NCI-H1694 treated with DMSO at 0.1 percent for 48 hours (cell line): ENCODE measurements at places on chromosomes 4 and X.
A peak's percentile ranks its signal among the peaks of the same experiment; 100 is the strongest.

DNA sequence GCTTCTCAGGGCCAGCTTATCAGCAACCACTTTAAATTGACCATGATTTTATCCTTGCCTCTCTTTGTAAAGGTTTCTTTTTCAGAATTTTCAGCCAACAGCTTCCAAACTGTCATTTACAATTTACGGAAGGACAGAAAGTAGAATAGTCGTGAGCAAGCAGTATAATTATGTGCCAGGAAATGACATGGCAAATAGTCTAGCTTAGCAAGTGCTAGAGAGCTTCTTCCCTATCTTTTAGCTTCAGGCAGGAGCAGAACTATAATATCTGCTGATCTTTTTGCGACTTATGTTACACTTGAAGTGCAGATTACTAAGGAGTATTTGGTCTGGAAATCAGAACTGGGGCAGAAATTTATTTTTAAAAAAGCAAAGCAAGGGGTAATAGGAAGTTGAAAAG lies 123.0 kb upstream of the AP1S2 start:
- no peak for DNase-seq

DNA sequence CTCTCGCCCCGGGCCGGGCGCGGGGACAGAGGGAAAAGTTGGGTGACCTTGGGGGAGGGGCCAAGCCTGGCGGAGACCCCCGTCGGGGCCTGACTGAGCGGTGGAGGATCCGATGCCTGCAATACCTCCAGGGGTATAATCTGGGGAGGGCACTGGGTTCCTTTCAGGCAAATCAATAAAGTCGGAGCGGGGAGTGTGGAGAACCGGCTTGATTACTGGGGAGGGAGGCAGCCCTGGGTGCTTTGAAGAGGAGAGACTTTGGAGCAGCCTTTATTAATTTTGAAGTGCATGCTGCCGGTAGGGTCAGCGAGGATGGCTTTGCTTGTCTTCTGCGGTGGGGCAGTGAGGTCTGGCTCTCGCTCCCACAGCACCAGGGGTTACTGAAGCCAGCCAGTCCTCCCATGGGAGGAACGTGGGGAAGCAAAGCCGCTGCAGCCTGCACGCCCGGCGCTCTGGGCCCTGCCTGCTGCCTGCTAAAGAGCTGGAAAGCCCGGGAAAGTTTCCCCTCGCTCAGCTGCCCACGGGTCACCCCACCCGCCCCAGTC lies 403 bp upstream of the LGI2 start:
- DNase-seq, result no peak

GRCh38 chrX:40104630-40104984 lies 6.8 kb upstream of the BCOR start:
- DNase-seq, result no peak

- DNase-seq, result no peak
Observed at GRCh38 chrX:57380026-57380796, 93.7 kb downstream of the FAAH2 start.

DNA sequence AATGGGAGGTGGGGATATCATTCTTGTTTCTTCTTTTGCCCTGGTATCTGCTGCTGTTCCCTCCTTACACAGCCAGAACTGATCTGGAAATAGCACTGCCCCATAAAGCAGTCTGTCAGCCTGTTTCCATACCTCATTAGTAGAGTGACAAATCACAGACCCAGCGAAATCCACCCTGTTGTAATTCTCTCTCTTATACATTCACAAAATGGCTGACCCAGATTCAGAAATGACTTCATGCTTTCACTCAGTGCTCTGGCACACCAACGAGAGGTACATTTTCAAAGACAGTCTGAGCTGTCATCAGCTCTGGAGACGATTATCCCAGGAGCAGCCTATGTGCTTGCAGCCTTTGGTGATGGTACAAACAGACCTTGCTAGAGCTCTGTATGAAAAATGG lies 164.6 kb downstream of the AFF2 start:
- DNase-seq, result no peak

DNA sequence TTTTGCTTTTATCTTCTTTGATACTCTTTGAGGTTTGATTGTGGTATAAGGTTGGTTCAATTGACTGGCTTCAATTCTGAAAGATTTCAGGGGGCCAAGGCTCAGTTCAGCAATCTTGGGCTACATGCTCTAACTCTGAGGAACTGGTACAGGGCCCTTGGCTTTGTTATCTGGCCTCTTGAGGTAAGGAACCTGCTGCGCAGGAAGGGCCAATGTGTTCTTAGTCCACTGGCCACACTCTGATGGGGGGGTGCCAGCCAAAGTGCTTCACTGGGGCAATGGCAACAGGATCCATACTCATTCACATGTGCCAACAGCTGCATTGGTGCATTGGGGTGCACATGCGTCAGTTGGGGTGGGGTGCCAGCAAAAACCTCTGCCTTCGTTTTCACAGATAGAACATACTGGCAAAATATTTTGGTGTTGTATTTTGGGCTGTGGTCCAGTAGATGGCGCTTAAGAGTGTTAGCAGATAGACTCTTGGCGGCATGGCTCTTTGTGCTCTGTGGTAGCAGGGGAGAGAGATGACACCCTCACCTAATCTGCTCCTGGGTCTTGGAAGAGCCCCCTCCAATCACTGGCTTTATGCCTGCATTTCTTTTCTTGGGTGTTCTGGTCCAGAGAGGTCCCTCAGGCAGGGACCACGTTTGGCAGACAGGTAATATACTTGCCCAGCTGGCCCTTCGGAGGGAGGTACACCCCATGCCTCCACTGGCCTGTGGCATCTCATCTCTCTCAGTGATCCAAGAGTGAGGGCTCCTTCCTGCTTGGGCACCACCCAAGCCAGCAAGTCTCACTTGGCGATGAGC lies 42.9 kb downstream of the NDST3 start:
- DNase-seq, result no peak

- no peak for DNase-seq
Observed at GRCh38 chr4:109472343-109472761, 38.7 kb downstream of the SEC24B start.

DNA sequence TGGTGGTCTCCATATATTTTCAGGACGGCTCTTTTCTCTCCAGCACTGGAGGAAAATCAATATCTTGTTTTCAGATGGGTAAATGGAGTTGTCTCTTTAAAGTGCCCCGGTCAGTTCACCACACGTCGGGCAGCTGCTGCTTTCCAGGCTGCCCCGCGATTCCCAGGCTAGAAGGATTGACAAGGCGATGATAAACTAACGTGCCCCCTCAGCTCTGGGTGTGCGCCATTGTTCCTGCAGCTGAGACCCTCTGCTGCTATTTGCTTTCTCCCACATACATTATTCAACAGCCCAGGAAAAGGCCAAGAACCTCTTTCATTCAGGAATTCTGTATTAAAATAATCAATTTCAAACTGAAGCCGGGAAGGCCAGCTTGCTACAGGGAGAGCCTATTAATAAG lies 254.5 kb downstream of the SOX3 start:
- DNase-seq, result no peak

GRCh38 chr4:67162690-67163089 lies 382.6 kb downstream of the CENPC start:
- DNase-seq, result no peak

DNA sequence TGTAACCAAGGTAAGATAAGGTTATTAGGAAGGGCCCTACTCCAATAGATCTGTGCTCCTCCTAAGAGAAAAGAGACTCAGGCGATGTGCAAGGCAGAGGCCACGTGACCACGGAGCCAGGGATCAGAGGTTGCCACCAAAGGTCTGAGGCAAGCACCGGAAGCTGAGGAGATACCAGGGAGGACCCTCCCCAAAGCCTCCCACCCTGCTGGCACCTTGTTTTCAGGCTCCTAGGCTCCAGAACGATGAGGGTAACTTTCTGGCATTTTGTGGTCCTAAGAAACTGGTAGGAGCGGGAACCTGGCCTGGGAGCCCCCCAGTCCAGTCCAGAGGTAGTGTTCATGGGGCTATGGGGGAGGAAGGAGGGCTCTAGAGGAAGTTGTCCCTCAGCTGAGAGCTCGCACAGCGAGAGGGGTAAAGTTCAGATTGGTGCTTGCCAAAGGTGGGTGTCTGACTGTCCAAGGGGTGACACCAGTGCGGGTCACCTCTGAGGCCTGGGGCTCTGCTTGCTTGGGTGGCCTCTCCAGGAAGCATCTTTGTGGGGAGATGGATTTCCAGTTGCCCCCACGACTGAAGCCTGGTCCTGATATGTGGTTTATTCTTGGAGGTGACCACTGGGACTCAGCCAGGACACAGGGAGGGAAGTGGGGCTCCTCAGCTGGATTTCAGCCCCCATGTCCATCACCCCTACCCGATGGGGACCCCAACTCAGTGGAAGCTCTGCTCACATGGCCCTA lies 7.5 kb upstream of the LETM1 start:
- no peak for DNase-seq

DNA sequence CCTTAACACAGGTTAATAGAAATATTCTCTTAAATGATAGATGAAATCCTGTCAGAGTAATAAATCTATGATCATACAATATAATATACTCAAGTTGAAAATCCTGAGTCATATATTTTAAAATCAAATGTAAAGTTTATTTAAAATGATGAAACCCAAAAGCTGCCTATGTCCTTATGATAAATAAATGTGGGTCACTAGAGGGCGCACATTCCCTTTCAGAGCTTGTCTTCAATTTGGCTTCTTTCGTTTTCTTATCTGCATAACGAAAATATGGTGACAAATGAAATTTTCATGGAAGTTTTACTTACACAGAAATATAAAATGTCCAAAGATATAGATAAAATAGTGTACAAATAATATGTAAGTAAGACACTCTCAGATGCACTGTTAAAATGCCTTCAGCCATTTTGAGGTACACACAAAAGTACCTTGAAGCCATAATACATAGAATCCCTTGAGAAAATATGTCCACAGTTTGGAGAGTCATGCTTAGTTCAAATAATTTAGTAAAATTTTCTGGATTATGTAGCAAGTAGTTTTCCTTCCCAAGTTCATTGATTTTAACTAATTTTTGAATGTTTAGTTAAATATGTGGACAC lies 680.4 kb downstream of the DMD start:
- DNase-seq, result peak; percentile 13

GRCh38 chr4:19301527-19301926 lies 950.2 kb upstream of the SLIT2 start:
- no peak for DNase-seq

DNA sequence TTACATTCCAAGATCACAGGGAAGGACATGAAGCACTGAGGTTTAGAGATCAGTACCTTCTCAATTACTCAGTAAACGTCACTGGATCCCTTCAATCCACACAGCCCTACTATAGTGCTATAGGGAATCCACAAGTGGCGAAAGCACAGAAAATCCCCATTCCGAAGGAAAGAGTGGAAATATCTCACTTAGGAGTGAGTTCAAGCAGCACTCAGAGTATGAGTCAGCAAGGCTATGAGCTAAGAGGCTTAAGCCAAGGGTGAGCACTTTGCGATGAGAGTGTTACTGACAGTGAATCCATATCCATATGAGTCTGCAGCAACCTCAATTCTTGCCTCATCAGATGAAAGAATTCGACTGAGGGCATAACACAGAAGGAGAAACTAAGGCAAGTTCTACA lies 165.1 kb downstream of the VSIG4 start:
- DNase-seq, result no peak

- no peak for DNase-seq
Observed at GRCh38 chr4:176988226-176988625, 195.5 kb upstream of the VEGFC start.

DNA sequence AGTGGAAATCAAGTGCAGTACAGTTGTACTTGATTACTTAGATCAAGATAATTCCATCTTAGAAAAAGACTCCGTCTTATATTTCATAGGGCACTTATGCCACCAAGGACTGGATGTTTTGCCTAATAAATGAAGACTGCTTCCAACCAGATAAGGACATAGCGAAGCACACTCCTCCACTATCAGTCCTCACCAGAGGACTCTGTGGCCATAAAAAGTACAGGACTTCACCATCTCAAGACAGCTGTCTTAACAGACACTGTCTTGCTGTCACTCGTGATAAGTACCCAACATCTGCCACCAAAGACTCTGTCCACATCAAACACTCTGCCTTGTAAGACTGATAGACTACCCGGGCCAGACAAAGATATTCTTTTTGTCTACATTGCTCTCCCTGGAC lies 352.0 kb downstream of the TRAM1L1 start:
- DNase-seq, result no peak

DNA sequence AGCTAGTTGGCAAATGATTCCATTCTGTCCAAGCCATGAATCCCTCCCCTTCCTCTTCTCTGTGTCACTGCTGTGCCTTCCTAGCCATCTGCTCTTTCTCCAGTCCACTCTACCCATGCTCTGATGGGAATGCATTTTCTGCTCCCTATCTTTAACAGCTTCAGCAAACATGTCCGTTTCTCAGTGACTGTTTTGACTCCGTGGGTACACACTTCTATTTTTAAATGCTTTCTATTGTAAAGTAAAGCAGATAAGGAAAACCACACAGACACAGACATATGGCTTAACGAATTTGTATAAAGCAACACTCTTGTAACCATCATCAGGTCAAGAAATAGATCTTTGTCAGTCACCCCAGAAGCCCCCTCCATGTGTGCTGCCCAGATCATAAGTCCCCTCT lies 72.4 kb upstream of the KLHL13 start:
- no peak for DNase-seq

GRCh38 chr4:128483041-128483440 lies 195.4 kb upstream of the PGRMC2 start:
- DNase-seq, result no peak

DNA sequence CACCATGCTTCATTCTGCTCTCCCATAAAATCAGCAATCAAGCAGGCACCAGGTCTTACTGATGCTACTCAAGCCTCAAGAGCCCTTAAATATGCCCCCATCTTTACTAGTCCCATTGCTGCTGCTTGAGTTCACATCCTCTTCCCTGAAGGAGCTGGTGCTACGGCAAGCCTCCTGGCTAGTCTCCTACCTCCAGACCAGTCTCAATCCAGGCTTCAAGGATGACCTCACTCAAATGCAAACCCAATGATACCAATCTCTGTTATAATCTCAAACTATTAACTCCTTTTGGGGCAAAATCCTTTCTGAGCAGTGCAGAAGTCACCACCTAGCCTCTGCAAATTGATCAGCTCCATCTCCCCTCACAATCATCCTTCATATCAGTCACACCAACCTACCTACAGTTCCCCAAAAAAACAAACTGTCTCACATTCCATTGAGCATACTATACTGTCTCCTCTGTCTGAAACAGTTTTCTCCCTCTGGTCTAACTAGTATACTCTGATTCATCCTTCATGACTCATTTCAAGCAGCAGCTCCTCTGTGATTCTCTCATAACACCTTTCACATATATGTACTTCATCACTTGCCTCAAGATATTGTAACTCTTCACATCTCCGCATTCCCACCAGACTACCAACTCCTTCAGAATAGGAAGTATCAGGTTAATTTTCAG lies 30.0 kb downstream of the PAPSS1 start:
- no peak for DNase-seq

DNA sequence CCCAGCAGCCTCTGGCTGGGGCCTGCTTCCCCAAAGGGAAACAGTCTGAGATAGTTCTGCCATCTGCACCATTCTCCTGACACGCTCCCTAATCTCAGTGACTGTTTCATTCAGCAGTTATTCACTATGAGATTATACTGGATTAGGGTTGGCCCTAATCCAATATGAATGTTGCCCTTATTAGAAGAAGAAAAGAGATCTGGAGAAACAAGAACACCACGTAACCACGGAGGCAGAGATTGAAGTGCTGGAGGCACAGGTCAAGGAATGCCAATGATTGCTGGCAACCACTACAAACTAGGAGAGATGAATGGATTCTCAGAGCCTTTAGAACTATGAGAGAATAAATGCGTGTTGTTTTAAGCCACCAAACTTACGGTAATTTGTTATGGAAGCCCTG lies 7.4 kb downstream of the ACOX3 start:
- no peak for DNase-seq

GRCh38 chr4:115657991-115658650 lies 544.7 kb upstream of the NDST4 start:
- no peak for DNase-seq
